ENCODE measurements at places on chromosomes 11 and 22. TPM values are rescaled to one million over a fixed set of nuclear protein-coding genes. Genes with fewer than 3 reads are reported as not detected.

GRCh38 chr11:125281831-125282595, 117.5 kb downstream of the PKNOX2 start:
- H3K36me3 ChIP-seq: no peaks in the 10 kb centered on the region
- H3K4me3 ChIP-seq: no peak overlapping the region
- H3K27me3 ChIP-seq: no peaks in the 10 kb centered on the region
- no peaks in the 10 kb centered on the region for H3K4me1 ChIP-seq

DNA sequence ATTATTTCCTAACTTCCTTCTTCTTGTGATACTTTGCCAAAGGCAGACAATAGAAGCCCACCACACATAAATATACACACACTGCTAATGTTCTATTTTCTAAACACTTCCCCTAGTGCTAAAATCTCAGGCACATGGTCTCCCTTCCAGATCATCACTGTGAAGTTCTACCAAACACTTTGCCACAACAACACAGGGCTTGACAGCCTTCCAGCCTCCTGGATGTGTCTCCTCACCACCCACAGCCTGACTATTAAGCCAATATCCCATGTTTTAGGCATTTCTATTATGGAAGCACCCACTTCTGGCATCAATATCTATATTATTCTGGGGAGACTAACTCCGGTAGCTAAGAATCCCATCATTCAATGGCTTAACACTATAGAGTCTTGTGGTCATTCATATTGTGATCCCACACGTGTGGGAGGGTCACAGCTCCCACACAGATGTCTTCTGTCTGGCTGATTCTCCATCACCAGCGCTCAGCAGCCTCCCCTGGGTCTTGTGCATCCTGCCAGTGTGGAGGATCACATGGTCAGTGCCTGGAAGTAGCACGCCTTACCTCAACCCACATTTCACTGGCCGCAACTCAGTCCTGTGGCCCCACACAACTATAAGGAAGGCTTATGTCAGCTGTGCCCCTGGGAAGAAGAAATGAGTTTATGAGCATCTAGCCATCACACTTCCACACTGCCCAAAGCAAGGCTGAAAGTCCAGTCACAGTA, 29.0 kb downstream of the SPATA19 start:
- no peak overlapping the region for H3K27ac ChIP-seq
- DNase-seq: no peak
- H3K4me1 ChIP-seq: no peaks in the 10 kb centered on the region
- H3K27me3 ChIP-seq: no peaks in the 10 kb centered on the region

Gene NRIP3
- 5.3 TPM for total RNA-seq

Gene DGCR6
- 4.9 TPM for total RNA-seq

DNA sequence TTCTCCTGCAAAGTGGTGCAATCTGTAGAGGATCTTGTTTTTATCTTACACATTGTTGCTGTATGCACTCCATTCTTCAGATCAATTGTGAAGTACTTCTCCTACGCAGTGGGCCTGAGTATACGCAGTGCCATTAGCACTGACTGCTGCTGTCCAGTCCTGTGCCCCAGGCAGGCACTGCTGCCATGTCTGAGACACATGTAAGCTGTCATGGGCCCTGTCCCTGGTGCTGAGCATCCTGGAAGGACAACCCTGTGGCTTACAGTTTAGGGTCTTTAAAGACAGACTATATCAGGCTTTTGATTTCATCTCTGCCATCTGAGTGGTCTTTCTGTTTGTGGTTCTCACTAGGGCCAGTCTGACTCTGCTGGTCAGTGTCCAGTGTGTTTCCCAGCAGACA, 44.8 kb upstream of the PTPN5 start:
- DNase-seq: no peak
- H3K27ac ChIP-seq: no peak overlapping the region
- H3K4me3 ChIP-seq: no peak overlapping the region

DNA sequence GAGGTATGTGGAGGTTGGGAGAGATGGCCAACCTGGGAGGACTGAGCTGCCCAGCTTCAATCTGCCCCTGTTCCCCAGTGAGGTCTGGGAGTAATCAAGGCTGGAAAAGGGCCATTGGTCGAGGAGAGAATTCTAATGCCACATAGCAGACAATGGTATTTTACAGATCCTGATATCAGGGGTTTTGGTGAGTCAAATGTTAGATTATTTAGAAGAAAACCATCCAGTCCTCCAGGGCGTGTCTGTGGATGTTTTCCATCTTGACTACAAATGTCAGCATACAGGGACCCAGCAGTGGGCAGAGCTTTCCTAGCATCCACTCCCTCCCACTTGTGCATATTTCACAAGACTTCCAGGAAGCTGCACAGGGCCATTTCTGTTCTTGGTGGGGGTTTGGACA, 107.9 kb downstream of the SCN3B start:
- DNase-seq: no peak
- H3K27ac ChIP-seq: no peak overlapping the region
- H3K4me3 ChIP-seq: no peak overlapping the region
- H3K27me3 ChIP-seq: no peaks in the 10 kb centered on the region

Gene CDC42BPG
- total RNA-seq: 0.68 TPM

DNA sequence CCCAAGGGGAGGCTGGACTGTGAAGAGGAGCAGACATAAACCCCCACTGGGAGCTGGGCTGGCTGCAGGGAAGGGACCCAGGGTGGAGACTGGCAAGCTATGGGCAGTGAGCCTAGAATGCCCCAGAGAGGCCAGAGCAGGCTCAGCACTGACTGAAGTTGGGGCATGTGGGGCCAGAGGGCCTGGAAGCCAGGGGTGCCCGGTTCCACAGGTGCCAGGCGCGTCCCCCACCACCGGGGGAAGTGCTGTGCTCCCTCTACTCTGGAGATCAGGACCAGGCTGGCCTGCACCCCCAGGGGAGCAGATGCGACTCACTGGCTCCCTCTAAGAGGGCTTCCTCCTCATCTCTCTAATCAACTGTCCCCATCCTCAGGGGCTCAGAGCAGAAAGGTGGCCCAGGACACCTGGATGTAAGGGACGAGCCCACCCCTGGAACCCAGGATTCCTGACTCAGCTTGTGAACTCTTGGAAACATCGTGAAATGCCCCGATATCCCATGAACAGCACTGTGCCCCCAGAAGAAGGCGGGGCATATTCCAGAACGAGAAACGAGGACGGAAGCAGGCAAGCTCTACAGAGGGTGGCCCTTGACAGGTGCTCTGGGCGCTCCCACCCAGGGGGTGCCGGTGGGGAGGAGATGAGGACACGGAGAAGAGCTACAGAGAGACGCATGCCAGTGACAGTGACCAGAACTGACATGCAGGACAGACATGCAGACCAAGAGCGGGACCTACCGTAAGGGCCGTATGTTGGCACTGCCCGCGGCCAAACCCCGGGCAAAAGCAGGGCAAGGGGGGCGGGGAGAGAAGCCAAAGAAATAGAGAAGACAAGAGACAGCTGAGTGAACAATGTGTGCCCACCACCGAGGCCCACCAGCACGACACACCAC, 20.4 kb downstream of the MAFF start:
- H3K4me3 ChIP-seq: no peak overlapping the region
- H3K27me3 ChIP-seq: no peaks in the 10 kb centered on the region

Gene OR6T1
- total RNA-seq: not detected

- H3K4me1 ChIP-seq: no peaks in the 10 kb centered on the region
- no peak for DNase-seq
- H3K27me3 ChIP-seq: no peaks in the 10 kb centered on the region
- no peaks in the 10 kb centered on the region for H3K36me3 ChIP-seq
Measured at GRCh38 chr11:44833877-44834452, 107.2 kb downstream of the TSPAN18 start.

GRCh38 chr11:65618763-65619162, 3.2 kb downstream of the PCNX3 start:
- H3K4me1 ChIP-seq: peaks cover 17% of the 10 kb centered on the region
- peaks cover 43% of the 10 kb centered on the region for H3K36me3 ChIP-seq
- H3K4me3 ChIP-seq: no peak overlapping the region
- no peak overlapping the region for H3K27ac ChIP-seq

- no peaks in the 10 kb centered on the region for H3K27me3 ChIP-seq
- no peaks in the 10 kb centered on the region for H3K36me3 ChIP-seq
- H3K27ac ChIP-seq: no peak overlapping the region
- H3K4me1 ChIP-seq: no peaks in the 10 kb centered on the region
- H3K4me3 ChIP-seq: no peak overlapping the region
Measured at GRCh38 chr11:32448232-32448631, 12.9 kb upstream of the WT1 start.

Gene AMPD3
- 7.0 TPM for total RNA-seq

- no peaks in the 10 kb centered on the region for H3K27me3 ChIP-seq
- H3K27ac ChIP-seq: no peak overlapping the region
- H3K4me1 ChIP-seq: peaks cover 4% of the 10 kb centered on the region
- no peaks in the 10 kb centered on the region for H3K36me3 ChIP-seq
- H3K4me3 ChIP-seq: no peak overlapping the region
- DNase-seq: no peak
Measured at GRCh38 chr22:18968011-18968749, 32.1 kb upstream of the PRODH start.

DNA sequence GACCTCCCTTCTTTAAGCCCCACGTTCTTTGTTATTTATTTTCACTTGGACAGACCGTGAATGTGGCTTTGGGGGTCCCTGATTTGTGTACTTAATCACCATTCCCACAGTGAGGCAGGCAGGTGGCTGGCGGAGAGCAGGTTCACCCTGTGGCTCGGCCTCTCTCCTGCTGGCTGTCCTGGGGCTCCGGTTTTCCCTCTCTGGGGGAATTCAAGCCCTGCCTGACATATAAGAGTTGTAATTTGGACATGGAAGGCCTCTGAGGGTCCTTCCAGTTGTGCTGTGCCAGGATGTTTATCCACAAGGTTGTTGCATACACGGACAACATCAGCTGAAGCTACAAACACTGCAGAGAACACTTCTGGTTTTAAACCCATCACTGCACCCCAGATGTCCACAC, 824.5 kb downstream of the TBC1D22A start:
- H3K4me3 ChIP-seq: no peak overlapping the region
- H3K36me3 ChIP-seq: no peaks in the 10 kb centered on the region
- no peaks in the 10 kb centered on the region for H3K4me1 ChIP-seq
- no peak for DNase-seq

Gene DPP3
- 22.2 TPM for total RNA-seq

Gene P2RX6
- 0.81 TPM for total RNA-seq

- H3K4me1 ChIP-seq: peaks cover 6% of the 10 kb centered on the region
- H3K27me3 ChIP-seq: no peaks in the 10 kb centered on the region
Measured at GRCh38 chr11:64121663-64122410, 44.1 kb downstream of the MACROD1 start.

Gene PYGM
- 13.4 TPM for total RNA-seq

GRCh38 chr11:80519596-80520506, 1079.0 kb upstream of the TENM4 start:
- H3K4me3 ChIP-seq: no peak overlapping the region
- H3K36me3 ChIP-seq: no peaks in the 10 kb centered on the region
- H3K4me1 ChIP-seq: peaks cover 30% of the 10 kb centered on the region
- H3K27ac ChIP-seq: peak overlapping the region; percentile 78
- H3K27me3 ChIP-seq: no peaks in the 10 kb centered on the region

DNA sequence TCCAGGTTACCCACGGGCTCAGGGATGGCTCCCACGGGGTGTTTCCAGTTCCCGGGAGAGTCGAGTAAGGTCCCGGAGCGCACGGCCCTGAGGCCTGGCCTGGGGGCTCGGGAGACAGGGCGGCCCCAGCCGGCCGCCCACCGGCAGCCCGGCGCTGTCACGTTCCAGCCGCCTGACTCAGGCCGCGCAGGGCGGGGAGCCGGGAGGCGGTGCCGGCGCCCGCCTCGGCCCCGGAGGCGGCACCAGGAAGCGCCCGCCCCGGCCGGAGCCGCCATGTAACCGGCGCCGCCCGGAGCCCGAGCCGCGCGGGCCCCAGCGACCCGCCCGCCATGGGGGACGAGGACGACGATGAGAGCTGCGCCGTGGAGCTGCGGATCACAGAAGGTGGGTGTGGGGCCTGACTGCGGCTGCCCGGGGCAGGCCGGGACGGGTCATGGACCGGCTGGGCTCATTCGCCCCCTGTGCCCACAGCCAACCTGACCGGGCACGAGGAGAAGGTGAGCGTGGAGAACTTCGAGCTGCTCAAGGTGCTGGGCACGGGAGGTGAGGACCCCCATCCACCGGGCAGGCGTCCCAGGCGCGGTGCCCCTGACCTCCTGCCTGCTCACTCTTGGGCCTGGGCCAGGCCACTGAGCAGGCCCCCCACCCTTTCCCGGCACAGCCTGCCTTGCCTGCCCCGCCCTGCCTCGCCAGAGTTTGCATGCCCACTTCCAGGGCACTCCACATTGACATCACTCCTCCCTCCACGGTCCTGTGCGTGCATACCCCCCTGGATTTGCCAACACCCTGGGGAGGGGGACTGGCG, at the start of gene RPS6KA4:
TSS of gene RPS6KA4 (plus strand) at position 256 of the 805 bp plus-strand sequence. CDS start at position 330, 74 bp downstream.
- peaks cover 28% of the 10 kb centered on the region for H3K4me1 ChIP-seq
- no peaks in the 10 kb centered on the region for H3K27me3 ChIP-seq
- no peak for DNase-seq
- H3K36me3 ChIP-seq: peaks cover 25% of the 10 kb centered on the region
- H3K4me3 ChIP-seq: peak within 1 kb of the TSS; percentile 98
- peak within 1 kb of the TSS; percentile 84 for H3K27ac ChIP-seq

- no peak for DNase-seq
- H3K27ac ChIP-seq: no peak overlapping the region
- no peaks in the 10 kb centered on the region for H3K27me3 ChIP-seq
- peaks cover 11% of the 10 kb centered on the region for H3K4me1 ChIP-seq
Measured at GRCh38 chr11:83691451-83691950, 405.3 kb upstream of the CCDC90B start.

- no peak overlapping the region for H3K4me3 ChIP-seq
- H3K27me3 ChIP-seq: no peaks in the 10 kb centered on the region
- H3K4me1 ChIP-seq: no peaks in the 10 kb centered on the region
- H3K36me3 ChIP-seq: no peaks in the 10 kb centered on the region
- no peak overlapping the region for H3K27ac ChIP-seq
- DNase-seq: no peak
Measured at GRCh38 chr11:84870486-84870885, 756.7 kb downstream of the DLG2 start.

GRCh38 chr11:69462106-69462951, 19.1 kb upstream of the LINC01488 start:
- no peak for DNase-seq
- no peaks in the 10 kb centered on the region for H3K27me3 ChIP-seq
- no peak overlapping the region for H3K27ac ChIP-seq

Gene MTFP1
- 1.9 TPM for total RNA-seq

Gene SLC22A9
- not detected for total RNA-seq

DNA sequence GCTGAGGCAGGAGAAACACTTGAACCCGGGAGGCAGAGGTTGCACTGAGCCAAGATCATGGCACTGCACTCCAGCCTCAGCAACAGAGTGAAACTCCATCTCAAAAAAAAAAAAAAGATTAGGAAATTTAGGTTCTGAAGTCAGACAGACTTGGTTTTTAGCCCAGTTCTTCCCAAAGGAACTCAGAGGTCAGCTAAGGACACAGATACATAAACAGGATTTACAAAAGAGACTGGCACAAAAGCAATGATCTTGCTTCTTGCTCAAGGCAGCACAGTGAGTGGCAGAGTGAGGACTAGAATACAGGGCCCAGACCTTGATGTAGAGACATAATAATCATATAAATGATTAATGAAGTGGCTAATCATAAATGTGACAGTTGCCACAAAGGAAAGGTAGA, 25.4 kb upstream of the RRAS2 start:
- DNase-seq: no peak
- H3K36me3 ChIP-seq: no peaks in the 10 kb centered on the region
- no peaks in the 10 kb centered on the region for H3K27me3 ChIP-seq
- H3K4me1 ChIP-seq: peaks cover 9% of the 10 kb centered on the region
- no peak overlapping the region for H3K4me3 ChIP-seq

- no peaks in the 10 kb centered on the region for H3K36me3 ChIP-seq
- DNase-seq: no peak
- no peak overlapping the region for H3K27ac ChIP-seq
- H3K4me3 ChIP-seq: no peak overlapping the region
Measured at GRCh38 chr11:30992513-30992849, 377.1 kb downstream of the DCDC1 start.

Gene SMTNL1
- total RNA-seq: not detected

GRCh38 chr11:57597916-57598830, 688 bp downstream of the SERPING1 start:
- H3K4me1 ChIP-seq: peaks cover 4% of the 10 kb centered on the region
- peak overlapping the region; percentile 88 for H3K4me3 ChIP-seq
- DNase-seq: peak; percentile 25
- H3K36me3 ChIP-seq: peaks cover 15% of the 10 kb centered on the region
- H3K27ac ChIP-seq: peak overlapping the region; percentile 99
- H3K27me3 ChIP-seq: no peaks in the 10 kb centered on the region
